ENCODE measurements at places on chromosomes 7 and 10. TPM values are rescaled to one million over a fixed set of nuclear protein-coding genes. Genes with fewer than 3 reads are reported as not detected.

The DNAH11 gene
- total RNA-seq = 1.1 TPM

The FEZF1 gene
- not detected for total RNA-seq

The NPC1L1 gene
- 0.16 TPM for total RNA-seq

The AKR1D1 gene
- not detected for total RNA-seq

The KIAA1217 gene
- 5.9 TPM for total RNA-seq

The SEC31B gene
- 3.7 TPM for total RNA-seq

The SPAM1 gene
- total RNA-seq = not detected

The CAMK2B gene
- total RNA-seq = 96.1 TPM

The DYDC2 gene
- 1.4 TPM for total RNA-seq

The CLDN3 gene
- not detected for total RNA-seq

The ELFN1 gene
- 9.5 TPM for total RNA-seq

The SLC13A4 gene
- total RNA-seq = 7.6 TPM

The MGAM2 gene
- total RNA-seq = not detected

- no peak for DNase-seq
Observed at GRCh38 chr7:38934051-38934450, 25.1 kb upstream of the VPS41 start.

- no peak for DNase-seq
Observed at GRCh38 chr10:58712982-58713381, 200.3 kb downstream of the BICC1 start.

DNA sequence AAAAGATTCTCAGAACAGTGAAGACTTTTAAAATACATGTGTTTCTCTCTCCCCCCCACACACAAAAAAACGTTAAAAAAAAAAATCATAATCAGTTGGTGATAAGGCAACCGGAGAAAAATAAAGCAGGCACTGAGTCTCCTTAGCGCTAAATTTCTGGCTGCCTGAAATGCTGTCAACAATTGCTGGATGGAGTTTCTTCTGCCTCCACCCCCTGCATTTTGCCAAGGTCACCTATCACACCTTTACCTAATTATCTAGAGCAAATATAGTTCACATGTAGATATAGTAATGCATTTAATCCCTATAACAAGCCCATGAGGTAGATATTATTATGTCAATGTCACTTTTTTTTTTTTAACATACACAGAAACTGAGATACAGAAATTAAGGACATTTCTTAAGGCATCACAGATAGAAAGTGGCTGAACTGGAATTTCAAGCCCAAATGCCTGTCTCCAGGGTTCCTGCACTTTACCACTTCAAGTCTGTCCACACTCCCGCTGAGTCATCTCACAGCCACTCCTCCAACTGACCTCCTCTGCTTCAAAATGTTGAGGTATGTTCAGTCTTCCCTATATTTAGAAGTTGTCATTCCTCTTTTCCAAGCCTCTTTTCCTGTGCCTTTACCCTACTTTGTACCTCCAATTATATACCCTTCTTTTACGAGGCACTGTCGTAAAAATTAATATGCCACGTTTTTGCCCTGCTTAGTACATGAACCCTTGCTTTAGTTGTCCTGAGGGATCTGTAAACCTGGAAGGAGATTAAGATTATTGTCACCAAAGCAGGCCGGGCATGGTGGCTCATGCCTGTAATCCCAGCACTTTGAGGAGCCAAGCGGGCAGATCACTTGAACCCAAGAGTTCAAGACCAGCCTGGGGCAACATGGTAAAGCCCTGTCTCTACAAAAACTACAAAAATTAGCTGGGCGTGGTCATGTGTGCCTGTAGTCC, 72.8 kb upstream of the MPP7 start:
- no peak for DNase-seq

GRCh38 chr10:62341419-62341818, 32.8 kb upstream of the ZNF365 start:
- DNase-seq = no peak

GRCh38 chr10:12914111-12914510, 87.4 kb downstream of the CCDC3 start:
- DNase-seq = no peak

DNA sequence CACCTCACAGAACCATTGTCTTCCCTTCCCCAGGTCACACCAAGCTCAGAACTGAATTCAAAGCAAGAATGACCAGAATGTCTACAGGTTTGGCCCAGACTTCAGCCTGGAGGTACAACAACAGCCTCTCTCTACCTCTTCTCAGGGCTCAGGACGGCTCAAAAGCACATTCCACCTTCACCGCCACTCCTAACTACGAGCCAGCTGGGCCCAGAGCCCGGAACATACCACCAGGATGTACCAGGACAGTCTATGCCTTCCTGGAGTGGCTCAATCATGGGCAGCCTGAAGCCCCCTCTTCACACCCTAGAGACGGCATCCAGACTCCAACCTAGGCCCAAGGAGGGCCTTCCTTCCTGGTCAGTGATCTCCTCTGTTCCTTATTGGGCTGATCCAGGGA, 41.6 kb downstream of the ANXA8 start:
- DNase-seq = no peak

GRCh38 chr10:101050208-101051069, 11.3 kb upstream of the KAZALD1 start:
- no peak for DNase-seq

- no peak for DNase-seq
Observed at GRCh38 chr7:35818513-35818912, 17.7 kb downstream of the SEPTIN7 start.

DNA sequence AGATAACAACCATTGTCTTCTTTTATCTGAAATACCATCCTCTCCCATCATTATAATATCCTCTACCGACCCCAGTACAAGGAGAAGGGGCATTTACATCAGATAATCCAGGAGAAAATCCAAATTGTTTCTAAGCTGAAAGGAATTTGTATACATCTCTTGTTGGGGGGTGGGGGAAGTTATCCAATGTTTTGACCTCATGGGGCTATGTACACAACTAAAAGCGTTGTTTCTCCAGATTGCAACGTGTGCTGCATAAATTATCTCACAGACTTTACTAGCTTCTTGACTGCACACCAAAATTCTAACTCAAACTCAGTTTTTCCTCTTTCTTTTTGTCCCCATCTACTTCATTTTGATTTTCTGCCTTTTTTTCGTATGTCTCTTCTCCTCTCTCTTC, 156.7 kb downstream of the TWIST1 start:
- DNase-seq = no peak

DNA sequence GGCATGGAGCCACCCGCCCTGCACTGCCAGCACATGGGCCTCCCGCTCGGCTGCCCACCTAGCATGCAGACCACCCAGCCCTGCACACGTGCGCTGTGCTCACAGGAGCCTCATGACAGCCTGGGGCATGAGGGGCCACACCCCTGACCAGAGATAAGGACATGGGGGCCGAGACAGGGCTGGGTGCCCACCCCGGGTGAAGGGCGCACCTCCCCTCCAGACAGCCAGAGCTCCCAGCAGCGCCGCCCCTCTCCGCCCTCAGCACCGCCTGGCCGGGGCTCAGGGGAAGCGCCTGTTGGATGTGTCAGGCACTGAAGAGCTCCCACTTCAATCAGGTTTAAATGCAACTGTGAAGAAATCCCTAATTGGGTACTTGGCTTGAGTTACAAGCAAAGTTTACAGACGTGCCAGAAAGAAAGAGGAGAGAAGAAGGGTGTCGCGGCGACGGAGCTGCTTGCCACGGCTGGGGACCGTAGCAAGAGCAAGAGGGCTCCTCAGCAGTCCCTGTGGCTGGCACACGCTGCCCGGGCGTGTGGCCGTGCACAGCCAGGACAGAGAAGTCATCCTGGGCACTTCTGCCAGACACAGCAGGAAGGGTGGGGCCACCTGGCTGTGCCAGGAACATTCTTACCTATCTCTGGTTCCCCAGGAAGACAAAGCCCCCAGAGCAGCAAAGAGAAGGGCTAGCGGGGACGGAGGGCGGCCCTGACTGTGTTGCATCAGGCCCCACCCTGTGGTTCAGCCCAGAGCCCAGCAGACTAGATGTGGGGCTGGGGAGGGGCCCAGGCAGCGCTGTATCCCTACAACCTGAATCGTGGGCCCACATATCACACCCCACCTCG, 247.4 kb downstream of the ELFN1 start:
- DNase-seq = no peak

DNA sequence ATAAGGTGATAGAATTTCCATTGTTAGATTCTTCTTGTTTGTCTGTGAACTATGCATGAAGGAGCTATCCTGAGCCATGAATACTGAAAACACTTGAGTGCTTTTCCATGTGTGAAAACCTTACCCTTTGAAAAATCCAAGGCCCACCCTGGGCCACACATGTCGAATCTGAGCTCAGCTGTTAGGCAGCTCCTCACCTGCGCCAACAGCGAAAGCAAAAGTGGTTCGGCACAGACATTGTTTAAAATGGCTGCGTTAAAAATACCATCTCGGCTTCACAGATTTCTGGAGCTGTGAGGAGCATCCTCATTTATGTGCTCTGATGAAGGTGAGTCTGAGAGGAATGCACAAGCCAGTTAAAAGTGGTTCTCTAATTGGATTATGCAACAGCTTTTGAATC, 137.7 kb downstream of the NEUROD6 start:
- peak; percentile 13 for DNase-seq

GRCh38 chr7:12783421-12784095, 96.1 kb downstream of the ARL4A start:
- DNase-seq = no peak

GRCh38 chr7:141161550-141162535, 88.0 kb downstream of the TMEM178B start:
- no peak for DNase-seq

GRCh38 chr7:83806538-83806937, 157.6 kb upstream of the SEMA3E start:
- DNase-seq = no peak

DNA sequence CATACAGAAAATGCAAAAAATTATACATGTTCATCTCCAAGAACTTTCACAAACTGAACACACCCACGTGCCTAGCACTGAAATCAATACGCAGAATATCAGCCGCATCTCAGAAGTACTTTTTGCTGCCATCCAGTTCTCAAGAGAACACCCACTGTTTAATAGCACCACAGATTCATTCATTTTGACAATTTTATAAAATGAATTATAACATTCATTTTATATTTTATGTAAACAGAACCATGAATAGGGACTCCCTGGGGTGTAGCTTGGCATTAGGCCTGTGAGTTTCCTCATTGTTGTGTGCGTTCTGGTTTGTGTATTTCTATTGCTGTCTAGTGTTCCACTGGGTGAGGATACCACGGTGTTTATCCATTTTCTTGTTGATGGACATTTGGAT, 77.3 kb upstream of the PIP4K2A start:
- DNase-seq = no peak

GRCh38 chr7:102258073-102258748, 28.5 kb upstream of the SH2B2 start:
- no peak for DNase-seq

GRCh38 chr7:103966593-103967277, 22.7 kb downstream of the RELN start:
- DNase-seq = no peak

- DNase-seq = no peak
Observed at GRCh38 chr10:42941295-42941644, 135.6 kb upstream of the RET start.

DNA sequence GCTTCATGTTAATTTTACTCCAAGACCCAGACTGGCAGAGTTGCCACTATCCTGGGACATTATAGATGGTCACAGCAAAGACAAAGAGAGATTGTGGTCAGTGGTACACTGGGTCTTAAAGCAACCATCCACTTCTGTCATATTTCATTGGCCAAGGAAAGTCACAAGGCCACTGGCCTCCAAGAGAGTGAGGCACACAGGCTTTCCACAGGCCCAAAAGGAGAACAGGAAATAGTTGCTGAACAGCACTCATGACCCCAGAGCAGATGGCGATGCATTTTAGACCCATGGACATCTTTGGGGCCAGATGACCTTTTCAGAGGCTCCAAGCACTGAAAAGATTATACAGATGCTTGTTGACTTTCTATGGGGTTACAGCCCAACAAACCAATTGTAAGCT, 97.4 kb downstream of the ARID5B start:
- no peak for DNase-seq
